H1 (cell line): ENCODE measurements at places on chromosomes 6 and 20. TPM values are rescaled to one million over a fixed set of nuclear protein-coding genes. Genes with fewer than 3 reads are reported as not detected.

DNA sequence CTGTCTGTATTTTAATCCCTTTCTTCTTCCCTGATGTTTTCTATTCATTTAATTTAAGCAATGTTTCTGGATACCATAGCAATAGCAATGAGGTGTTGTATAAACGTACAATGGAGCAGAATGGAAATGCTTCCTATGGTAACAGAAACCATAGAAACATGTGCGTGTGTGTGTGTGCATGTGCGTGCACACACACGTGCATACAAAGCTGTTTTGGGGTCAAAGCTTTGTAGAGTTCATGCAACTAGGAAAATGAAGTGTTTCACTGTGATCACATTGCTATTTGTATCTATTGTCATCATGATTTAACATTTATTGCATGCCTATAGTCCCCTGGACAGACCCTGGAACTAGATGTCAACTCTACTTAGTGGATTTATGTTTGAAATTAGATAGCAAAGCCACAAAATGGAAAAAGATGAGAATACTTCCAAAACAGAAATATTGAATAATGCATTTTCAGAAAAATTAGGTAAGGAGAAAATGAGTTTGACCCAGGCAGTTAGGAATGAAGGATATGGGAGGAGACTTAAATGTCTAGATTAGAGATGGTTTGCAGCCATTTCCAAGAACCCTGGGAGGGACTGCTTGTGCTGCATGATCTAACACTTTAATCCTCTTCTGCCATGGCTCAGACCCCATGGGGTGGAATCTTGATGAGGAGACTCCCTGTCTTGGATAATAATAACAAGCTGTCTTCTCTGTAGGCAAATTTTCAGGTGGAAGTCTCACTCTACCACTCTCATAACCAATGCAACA, 124.4 kb downstream of the TRMT11 start:
- DNase-seq, result no peak

- peak; percentile 93 for DNase-seq
Measured at GRCh38 chr20:63381781-63382431, 20.8 kb upstream of the CHRNA4 start.

Gene COL20A1
- polyA plus RNA-seq, result 0.21 and 0.61 TPM in 2 replicates

GRCh38 chr6:30570740-30571074, 535 bp upstream of the ABCF1 start:
- no peak for DNase-seq

- DNase-seq, result no peak
Measured at GRCh38 chr6:84805145-84805544, 40.7 kb upstream of the TBX18 start.

- DNase-seq, result no peak
Measured at GRCh38 chr20:46814366-46815232, 80.0 kb upstream of the EYA2 start.

- DNase-seq, result no peak
Measured at GRCh38 chr6:11631008-11631407, 93.5 kb downstream of the TMEM170B start.
